ENCODE measurements at places on chromosomes 5 and 9. TPM values are rescaled to one million over a fixed set of nuclear protein-coding genes. Genes with fewer than 3 reads are reported as not detected.

GRCh38 chr5:102154291-102154690 lies 141.8 kb downstream of the SLCO4C1 start:
- no peaks in the 10 kb centered on the region for H3K27me3 ChIP-seq
- no peak overlapping the region for H3K27ac ChIP-seq
- no peaks in the 10 kb centered on the region for H3K4me1 ChIP-seq
- no peaks in the 10 kb centered on the region for H3K36me3 ChIP-seq
- H3K4me3 ChIP-seq: no peak overlapping the region

DNA sequence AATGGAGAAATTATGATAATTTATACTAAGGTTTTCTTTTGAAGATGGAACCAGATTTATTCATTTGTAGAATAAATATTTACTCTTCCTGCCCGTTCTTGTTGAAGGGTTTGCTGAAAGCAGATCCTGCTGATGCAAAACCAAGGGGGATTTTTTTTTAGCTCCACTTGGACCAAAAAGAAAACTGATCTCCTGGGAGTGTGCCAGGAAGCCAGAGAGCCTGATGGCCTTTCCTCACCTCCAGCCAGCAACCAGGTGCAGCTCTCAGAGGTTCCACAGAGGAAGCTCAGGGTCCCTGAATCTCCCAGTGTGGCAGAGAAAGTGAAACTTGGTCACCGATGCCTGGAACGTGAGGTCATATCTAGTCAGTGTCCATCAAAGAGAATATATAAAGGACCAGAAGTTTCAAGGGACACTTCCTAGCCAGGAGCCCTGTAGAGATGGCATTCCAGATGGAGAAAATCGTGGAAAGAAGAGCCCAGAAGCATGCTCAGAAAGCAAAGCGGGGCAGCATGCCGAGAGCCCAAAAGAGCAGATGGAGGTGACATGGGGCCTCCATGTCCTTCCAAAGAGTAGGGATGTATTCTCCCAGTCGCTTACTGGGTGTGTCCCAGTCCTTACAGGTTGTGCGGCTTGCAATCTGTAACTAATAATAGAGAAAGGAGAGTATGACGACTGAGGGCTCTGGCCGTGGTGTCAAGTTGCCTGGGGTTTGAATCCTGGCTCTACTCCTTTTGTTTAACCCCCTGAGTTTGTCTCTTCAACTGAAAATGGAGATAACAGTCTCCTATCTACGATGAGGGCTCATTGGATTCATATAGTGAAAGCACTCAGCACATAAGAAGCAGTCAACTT lies 12.2 kb downstream of the AFAP1L1 start:
- no peak overlapping the region for H3K4me3 ChIP-seq
- peaks cover 88% of the 10 kb centered on the region for H3K4me1 ChIP-seq
- peaks cover 63% of the 10 kb centered on the region for H3K36me3 ChIP-seq
- H3K27ac ChIP-seq: peak overlapping the region; percentile 72
- H3K27me3 ChIP-seq: peaks cover 9% of the 10 kb centered on the region
- DNase-seq: no peak

DNA sequence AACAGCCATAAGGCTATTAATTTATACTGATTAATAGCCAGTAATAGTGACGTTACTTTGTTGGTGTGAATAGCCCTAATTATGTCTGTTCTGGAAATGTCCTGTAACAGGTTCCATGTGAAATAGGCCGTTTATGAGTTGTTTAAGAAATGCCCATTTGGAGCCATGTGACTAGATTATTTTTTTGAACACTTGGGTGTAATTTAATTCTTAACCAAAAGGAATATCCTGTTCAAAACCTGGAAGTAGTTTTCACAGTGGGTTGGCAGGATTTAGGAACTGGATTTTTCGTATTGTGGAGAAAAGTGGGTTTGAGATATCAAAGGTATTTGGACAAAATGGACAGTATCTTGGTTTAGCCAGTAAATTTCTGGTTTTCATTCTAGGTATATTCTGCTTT lies 1.3 kb downstream of the TENT2 start:
- peak overlapping the region; percentile 68 for H3K27ac ChIP-seq
- peaks cover 19% of the 10 kb centered on the region for H3K4me1 ChIP-seq
- peak overlapping the region; percentile 99 for H3K4me3 ChIP-seq
- peaks cover 25% of the 10 kb centered on the region for H3K36me3 ChIP-seq

The MEF2C gene
- total RNA-seq: 134 TPM

DNA sequence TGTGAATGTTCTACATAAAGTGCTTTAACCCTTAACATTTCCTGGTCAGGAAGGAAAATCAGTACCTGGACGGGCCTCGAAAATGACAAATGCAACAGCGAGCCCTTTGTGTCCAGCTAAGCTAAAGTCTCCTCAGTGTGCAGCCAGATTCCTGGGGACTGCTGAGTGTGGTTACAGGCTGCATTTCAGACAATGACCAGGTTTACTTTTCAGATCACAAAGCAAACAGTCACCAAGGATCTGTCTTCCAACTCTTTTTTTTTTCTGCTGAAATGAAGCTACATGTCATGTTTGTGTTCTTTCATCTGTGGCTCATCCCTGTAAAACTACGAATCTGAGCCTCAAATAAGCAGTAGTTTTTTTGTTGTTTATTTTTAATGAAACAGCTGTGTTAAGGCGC lies 20.8 kb downstream of the SLC46A2 start:
- peaks cover 18% of the 10 kb centered on the region for H3K36me3 ChIP-seq
- H3K4me3 ChIP-seq: peak overlapping the region; percentile 11
- DNase-seq: no peak
- H3K27me3 ChIP-seq: peaks cover 1% of the 10 kb centered on the region
- peaks cover 11% of the 10 kb centered on the region for H3K4me1 ChIP-seq

The FOXD4L6 gene
- total RNA-seq: not detected

GRCh38 chr9:128918921-128919320 lies 1.9 kb upstream of the PHYHD1 start:
- H3K27me3 ChIP-seq: peaks cover 5% of the 10 kb centered on the region
- no peak for DNase-seq
- H3K36me3 ChIP-seq: peaks cover 9% of the 10 kb centered on the region
- no peak overlapping the region for H3K4me3 ChIP-seq
- peak overlapping the region; percentile 17 for H3K27ac ChIP-seq
- peaks cover 6% of the 10 kb centered on the region for H3K4me1 ChIP-seq

Data from endothelial cell (in vitro differentiated cells).